ENCODE measurements at places on chromosomes 1 and 21.

- DNase-seq: no peak
Measured at GRCh38 chr1:77990629-77991204, 11.8 kb upstream of the FUBP1 start.

DNA sequence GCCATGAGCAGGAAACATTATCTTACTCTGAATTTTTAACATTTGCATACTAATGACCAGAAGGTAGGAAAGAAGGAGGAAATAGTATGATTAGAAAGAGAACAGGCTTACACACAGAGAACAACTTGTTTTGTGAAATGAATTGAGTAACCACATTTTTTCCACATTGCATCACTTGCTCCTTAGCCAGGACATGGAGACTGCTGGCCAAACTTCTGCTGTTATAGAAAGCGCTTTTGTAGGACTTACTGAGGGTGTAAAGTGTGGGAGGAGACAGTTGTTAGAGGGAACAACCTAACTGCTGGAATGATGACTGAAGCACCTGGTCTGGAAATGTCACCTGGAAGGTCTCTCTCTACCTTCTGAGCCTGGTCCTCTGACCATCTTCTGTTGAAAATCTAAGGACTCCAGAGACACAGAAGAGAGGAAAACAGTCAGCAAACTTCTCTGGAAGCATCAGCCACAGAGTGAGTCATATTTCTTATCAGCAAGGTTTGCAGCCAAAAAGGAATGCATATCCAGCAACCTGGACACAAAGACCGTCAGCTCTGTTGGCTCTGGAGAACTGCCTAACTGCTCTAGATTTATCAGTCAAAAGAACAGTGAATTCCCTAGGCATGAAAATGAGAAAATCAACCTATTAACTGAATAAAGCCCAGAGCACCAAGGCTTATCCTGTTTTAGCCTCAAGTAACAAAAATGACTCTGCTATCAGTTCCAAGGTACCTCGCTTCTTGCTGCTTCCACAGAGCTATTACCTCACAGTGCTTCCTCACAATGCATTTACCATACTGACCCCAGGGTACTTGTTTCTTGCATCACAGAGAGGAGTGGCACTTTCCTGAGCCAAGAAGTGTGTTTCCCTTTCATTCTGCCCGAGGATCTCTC, 88.0 kb upstream of the SLFNL1 start:
- peak; percentile 90 for DNase-seq

DNA sequence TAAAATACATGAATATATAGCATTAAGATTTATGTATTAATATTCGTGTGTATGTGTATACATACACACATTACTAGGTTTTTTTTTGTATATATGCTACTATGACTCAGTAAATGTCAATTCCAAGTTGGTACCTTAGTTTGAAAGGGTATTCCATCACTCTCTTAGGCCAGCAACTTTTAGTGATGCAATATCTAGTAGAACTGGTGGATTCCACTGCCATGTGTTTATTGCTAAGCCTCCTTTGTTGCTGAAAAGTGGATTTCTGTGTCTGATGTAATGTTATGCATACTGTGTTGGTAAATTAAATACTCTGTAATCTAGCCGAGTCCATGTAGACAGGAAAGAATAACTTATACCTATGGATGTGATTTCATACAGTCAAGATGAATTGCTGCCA, 16.9 kb upstream of the COL11A1 start:
- DNase-seq: peak; percentile 10

- peak; percentile 57 for DNase-seq
Measured at GRCh38 chr1:114756949-114757454, 782 bp downstream of the CSDE1 start.

GRCh38 chr1:243851765-243852164, 1.7 kb upstream of the AKT3 start:
- no peak for DNase-seq

DNA sequence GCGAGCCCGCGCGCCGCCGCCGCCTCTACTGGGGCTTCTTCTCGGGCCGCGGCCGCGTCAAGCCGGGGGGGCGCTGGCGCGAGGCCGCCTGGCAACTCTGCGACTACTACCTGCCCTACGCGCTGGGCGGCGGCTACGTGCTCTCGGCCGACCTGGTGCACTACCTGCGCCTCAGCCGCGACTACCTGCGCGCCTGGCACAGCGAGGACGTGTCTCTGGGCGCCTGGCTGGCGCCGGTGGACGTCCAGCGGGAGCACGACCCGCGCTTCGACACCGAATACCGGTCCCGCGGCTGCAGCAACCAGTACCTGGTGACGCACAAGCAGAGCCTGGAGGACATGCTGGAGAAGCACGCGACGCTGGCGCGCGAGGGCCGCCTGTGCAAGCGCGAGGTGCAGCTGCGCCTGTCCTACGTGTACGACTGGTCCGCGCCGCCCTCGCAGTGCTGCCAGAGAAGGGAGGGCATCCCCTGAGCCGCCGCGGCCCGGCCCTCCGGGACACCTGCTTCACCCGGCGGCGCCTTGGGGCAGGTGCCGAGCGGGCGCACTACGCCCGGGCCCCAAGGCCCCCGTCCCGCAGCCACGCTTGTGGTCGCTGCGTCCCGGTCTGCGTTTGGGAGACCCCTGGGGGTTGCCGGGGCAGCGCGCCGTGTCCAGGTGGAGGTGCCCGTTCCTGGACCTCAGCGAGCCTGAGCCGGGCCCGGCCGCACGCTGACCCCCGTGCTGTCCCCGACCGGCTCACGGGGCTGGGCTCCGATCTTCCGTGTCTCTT, 944 bp downstream of the B3GALT6 start:
- DNase-seq: no peak

- DNase-seq: peak; percentile 64
Measured at GRCh38 chr1:230310381-230311163, 115.6 kb downstream of the PGBD5 start.

GRCh38 chr1:55820501-55820900, 605.3 kb upstream of the USP24 start:
- DNase-seq: no peak

- no peak for DNase-seq
Measured at GRCh38 chr1:44406737-44407429, 1.8 kb downstream of the RNF220 start.

GRCh38 chr1:243620096-243620495, 229.9 kb downstream of the AKT3 start:
- no peak for DNase-seq

GRCh38 chr1:182643699-182644098, 39.5 kb upstream of the RGS16 start:
- DNase-seq: no peak

- no peak for DNase-seq
Measured at GRCh38 chr1:63908016-63908415, 134.2 kb downstream of the ROR1 start.

DNA sequence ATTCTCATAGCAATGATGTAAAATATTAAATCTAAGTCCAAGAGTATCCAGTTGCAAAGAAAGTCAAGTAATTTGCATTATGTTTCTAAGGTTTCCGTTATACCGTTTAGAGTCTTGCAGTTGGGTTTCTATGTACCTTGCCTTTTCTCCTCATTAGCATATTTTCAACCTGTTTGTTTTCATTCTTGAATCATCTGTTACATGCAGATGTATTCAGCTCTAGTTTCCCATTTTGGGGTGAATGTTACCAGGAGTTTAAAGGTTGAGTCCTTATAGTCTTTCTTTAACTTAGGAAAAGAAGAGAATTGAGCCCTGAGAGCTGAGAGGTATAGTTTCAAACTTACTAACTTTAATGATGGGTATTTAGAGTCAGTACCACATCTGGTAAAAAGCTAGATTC, 139.9 kb downstream of the NFIA start:
- DNase-seq: no peak

DNA sequence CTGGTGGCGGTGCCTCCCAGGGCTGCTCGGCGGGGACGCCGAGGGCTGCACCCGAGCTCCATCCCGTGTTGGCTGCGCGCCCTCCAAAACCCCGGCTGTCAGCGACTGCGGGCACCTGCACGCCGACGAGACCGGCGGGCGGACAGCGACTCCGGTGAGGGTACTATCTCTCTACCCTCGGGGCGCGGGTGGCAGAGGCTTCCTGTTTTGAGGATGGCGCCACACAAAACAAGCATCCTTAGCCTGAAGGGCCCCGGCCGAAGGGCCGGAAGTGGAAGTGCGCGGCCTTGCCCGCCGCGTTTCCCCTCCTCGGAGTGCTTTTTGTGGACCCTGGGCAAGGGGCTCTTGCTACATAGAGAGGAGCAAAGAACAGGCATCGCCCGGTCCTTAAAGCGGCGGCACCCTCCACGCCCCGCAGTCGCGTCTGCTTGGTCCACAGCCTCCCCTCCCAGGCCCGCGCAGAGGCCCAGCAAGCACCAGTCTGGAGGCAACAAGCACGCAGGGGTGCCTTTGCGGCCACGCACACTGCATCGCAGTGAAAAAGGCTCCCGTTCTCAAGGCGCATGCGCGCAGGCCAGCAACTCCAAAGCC, 561 bp upstream of the COQ8A start:
- DNase-seq: peak; percentile 53

DNA sequence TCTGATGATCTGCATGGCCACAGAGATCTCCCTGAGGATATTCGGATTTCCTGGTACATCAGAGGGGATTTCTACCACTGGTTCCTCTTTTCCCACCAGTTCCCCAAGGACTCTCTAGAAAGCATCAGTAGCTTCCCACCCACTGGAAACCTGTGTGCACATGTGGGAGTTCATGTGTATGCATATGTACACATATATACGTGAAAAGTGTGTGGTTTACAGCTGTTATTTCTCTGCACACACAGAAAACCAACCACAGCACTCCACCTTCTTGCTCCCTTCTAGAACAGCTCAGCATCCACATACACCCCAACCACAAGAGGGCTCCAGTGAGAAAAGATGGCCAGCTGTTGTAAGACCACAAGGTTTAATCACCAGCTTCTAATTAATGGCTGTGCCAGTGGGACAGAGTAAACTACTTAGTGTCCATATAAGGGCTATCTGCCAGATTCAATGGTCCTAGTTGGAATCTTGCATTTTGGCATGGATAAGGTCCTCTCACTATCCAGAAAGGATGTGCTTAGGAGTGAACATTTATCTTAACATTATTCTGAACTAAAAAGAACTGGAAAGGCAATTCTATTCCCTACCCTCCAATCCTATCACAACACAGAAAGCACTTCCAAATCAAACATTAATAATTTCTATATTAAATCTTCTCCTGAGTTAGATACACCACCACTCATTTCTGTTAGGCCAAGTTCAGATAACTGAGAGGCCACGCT, 24.1 kb downstream of the GPR3 start:
- peak; percentile 64 for DNase-seq

GRCh38 chr21:44723177-44724131, 12.1 kb upstream of the TSPEAR start:
- no peak for DNase-seq

All from fibroblast of skin of right biceps (primary cell).